ENCODE measurements at places on chromosomes 3 and 15.

GRCh38 chr3:151265166-151265565, 13.2 kb downstream of the P2RY14 start:
- no peak for DNase-seq

GRCh38 chr3:39272191-39272590, 7.6 kb downstream of the CX3CR1 start:
- no peak for DNase-seq

DNA sequence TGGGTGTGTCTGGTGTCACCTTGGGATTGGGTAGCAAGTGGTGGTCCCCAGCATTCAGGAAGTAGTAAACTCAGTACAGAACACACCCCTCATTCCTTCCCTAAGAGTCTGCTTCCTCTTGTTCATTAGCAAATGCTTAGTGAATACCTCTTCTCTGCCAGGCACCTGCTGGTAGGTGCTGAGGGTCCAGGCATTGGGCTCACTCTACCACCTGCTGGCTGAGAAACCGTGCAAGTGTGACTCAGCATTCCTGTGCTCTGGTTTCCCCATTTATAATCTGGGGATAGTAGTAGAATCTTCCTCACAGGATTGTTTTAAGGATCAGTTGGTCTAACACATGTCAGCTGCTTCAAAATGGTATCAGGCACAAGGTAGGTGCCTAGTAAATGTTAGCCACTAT, 4.8 kb downstream of the SHF start:
- DNase-seq: no peak

GRCh38 chr3:194176274-194176991, 40.5 kb downstream of the HES1 start:
- no peak for DNase-seq

GRCh38 chr3:7682822-7683229, 818.8 kb upstream of the LMCD1 start:
- no peak for DNase-seq

GRCh38 chr15:89090791-89091626, 2.8 kb downstream of the ABHD2 start:
- DNase-seq: peak; percentile 27

DNA sequence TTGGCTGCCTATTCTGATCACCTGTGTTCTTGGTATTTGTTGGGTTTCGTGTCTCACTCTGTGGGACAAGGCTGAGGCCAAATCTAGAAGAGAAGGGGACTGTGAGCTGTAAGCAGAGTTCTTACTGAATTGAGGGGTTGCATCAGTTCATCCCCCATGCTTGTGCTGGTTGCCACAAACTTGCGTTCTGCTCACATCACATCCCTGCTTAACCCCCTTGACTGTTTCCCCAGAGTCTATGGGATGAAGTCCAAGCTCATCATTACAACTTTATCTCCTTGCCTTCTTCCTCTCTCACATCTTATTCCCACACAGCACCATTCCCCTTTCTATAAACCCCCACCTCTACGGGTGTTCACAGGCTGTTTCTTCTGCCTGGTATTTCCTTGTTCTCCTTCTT, 143.8 kb upstream of the ABHD17C start:
- no peak for DNase-seq

- DNase-seq: no peak
These were observed 75.3 kb downstream of the SYNPR start for GRCh38 chr3:63353383-63353782.

DNA sequence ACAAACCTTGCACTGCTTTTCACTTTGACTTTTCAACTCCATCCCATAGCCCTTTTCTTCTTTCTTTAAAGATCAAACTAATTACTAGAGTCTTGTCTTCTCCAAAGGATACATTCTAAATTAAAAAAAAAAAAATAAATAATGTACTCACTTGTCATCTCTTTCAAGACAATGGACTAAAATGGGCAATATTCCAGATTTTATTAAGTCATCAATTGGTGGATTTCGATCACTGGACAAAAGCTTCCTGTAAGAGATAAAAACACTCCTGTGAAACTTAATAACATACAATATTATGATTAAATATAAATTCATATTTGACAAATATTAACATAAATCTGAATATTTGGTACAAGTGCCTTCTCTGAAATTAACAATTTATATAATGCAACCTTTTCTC, 34.1 kb downstream of the KPNA4 start:
- no peak for DNase-seq

GRCh38 chr15:62455441-62455921, 290.4 kb upstream of the C2CD4B start:
- no peak for DNase-seq

DNA sequence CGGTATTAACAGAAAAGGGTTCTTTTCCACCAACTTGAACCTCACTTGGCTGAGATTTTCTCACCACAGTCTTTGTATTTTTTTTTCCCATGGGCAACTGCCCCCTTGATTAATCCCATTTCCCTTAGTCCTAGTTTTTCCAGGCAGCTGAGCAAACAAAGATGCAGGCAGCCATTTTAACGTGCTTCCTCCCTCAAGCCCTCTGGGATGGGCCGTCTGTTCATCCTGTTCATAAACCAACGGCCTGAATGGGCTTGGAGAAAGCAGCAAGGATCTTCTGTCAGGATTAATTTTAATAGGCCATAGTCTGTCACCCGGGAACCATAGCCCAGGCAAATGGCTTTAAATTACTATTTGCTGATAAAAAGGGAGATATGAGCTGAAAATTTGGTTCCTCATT, 10.4 kb upstream of the POLR2M start:
- no peak for DNase-seq

GRCh38 chr15:95025924-95026728, 794.8 kb downstream of the MCTP2 start:
- no peak for DNase-seq

Measured in activated T-cell treated with anti-CD3 and anti-CD28 coated beads for 1 hour (primary cell).